Activated CD8-positive, alpha-beta memory T cell treated with anti-CD3 and anti-CD28 coated beads, Interleukin-2, amount 50 U/mL, for 4 hours (primary cell): ENCODE measurements at places on chromosomes 11 and 22.

DNA sequence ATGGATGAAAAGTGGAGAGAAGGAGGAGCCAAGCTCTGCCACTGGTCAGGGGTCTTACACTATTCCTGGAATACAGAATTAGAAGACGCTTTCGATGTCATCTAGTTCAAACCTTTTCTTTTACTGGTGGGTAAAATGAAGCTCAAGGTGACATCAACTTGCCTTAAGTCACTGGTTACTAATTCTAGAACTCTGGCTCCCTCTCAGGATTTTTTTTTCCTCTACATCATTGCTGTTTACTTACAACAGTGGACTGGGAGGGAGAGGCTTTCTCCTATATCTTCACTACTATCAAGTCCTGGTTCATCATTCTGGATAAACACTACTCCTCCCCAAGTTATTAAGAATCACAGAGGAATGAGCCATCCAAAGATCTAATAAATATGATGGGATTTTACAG, 82.9 kb downstream of the ETS1 start:
- DNase-seq, result no peak

DNA sequence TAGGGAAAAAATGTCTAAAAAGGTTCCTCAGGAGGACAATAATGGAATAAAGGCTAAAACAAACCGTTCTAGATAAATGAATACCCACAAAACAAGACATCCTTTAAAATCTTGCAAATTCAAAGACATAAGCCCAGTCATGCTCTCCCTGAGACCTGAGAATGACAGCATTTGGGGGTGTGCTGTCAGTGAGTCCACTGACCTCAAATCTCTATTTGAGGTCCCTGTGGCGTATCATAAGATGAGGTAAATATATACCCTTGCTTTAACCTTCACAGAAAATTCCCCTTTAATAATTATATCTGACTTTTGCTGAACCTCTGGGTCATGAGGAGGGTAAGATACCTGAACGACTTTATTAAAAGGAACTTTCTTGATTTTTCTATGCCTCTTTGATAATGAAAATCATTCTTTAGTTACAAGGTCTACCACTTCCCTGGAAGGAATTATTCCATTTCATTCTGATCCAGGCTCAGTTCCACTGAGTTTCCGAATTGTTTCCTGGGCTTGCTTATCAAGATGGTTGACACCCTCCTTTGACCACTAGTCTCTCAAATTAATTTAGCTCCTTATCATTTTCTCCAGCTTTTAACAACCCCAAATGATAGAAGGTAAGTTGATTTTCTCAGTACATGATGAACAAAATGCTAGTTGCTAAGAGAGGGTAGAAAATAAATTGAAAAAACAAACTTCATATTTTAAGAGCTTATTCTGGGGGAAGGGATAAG, 53.8 kb upstream of the CHRM4 start:
- no peak for DNase-seq

- no peak for DNase-seq
Observed at GRCh38 chr11:118961591-118961990, 5.5 kb downstream of the UPK2 start.

DNA sequence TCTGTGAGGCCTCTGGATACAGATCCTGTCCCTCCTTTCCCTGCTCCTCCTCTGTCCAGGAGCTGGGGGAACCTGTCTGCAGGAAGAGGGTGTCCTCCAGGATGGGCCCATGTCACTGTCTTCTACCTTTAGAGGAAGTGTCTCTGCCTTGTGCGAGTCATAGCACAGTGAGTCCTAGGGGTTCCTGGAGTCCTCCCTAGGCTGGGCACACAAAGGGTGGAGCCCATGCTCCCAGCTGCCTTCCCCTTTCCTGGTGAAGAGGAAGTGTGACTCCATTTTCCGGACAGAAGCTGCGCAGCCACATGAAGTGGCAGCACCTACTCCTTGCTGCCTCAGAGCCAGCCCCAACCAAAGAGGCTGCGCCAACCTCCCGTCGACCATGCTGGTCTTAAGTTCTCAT, 112.2 kb downstream of the CTTN start:
- no peak for DNase-seq

DNA sequence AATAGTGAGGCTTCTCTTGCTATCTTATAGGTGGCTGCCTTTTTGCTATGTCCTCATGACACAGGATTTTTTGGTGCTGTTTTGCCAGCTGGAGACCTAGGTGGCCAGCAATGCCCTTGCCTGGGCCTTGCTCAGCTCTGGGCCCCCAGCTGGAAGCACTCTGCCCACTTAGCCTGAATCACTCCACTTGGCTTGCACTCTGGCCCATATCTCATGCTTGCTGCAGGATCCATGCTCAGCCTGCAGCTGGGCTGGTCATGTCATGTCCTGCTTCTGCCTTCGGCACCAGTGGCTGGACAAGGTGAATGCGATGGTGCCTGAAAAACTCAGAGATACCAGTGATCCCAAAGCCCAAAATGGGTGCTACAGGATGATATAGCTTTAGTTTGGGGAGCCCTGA, 818.6 kb upstream of the FAT3 start:
- no peak for DNase-seq

GRCh38 chr11:35343033-35343598, 76.2 kb downstream of the SLC1A2 start:
- no peak for DNase-seq

- DNase-seq, result no peak
Observed at GRCh38 chr11:9820260-9820659, 156.4 kb downstream of the SWAP70 start.
